ENCODE measurements at places on chromosomes 4 and X.

GRCh38 chr4:122285285-122285684 lies 93.5 kb upstream of the ADAD1 start:
- H3K36me3 ChIP-seq, result peaks cover 7% of the 10 kb centered on the region
- DNase-seq, result no peak
- H3K27me3 ChIP-seq, result no peaks in the 10 kb centered on the region
- no peak overlapping the region for H3K27ac ChIP-seq

DNA sequence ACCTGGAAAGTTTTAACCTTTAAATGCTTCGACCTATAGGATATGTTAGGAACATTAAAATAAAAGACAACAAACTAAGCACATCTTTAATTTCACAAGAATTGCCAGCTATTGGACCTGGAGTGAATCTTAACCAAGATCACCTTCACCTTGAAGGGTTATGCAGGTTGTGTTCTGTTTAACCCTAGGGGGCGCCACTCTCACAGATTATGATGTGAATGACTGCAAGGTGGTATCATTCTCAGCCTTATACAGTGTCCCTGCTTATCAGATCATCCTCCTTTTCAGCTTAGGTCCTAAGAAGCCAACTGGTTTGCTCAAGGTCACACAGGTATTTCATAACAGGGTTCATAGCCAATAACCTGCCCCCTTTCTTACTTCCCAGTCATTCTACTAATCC lies 23.5 kb downstream of the INTS6L start:
- H3K4me3 ChIP-seq, result no peak overlapping the region
- H3K27ac ChIP-seq, result no peak overlapping the region
- H3K36me3 ChIP-seq, result no peaks in the 10 kb centered on the region

GRCh38 chr4:128571747-128572146 lies 237.8 kb upstream of the JADE1 start:
- DNase-seq, result no peak
- no peak overlapping the region for H3K4me3 ChIP-seq
- H3K4me1 ChIP-seq, result peaks cover 21% of the 10 kb centered on the region
- H3K27ac ChIP-seq, result no peak overlapping the region

- H3K27ac ChIP-seq, result no peak overlapping the region
- H3K4me3 ChIP-seq, result no peak overlapping the region
- no peaks in the 10 kb centered on the region for H3K36me3 ChIP-seq
- no peaks in the 10 kb centered on the region for H3K27me3 ChIP-seq
- peak; percentile 33 for DNase-seq
Observed at GRCh38 chr4:165612936-165613335, 234.1 kb downstream of the CPE start.

DNA sequence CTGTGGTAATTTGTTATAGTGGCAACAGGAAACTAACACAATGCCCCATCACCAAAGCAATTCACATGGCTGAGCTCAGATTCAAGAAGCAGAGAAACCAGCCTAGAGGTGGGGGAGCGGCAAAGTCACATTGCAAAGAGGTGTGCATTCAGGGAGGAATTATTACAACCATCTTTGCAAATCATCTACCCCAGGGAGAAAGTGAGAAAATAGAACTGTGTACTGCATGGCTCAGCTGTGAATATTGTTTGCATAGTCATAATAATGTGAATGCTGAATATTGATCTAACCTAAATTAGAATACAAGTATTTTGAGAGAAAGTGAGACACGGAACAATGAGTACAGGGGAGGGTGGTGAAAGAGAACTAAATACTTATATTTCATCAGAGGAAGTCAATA lies 387.9 kb downstream of the BCOR start:
- DNase-seq, result no peak
- no peaks in the 10 kb centered on the region for H3K36me3 ChIP-seq
- H3K4me1 ChIP-seq, result no peaks in the 10 kb centered on the region
- H3K27me3 ChIP-seq, result no peaks in the 10 kb centered on the region
- H3K27ac ChIP-seq, result no peak overlapping the region
- no peak overlapping the region for H3K4me3 ChIP-seq

DNA sequence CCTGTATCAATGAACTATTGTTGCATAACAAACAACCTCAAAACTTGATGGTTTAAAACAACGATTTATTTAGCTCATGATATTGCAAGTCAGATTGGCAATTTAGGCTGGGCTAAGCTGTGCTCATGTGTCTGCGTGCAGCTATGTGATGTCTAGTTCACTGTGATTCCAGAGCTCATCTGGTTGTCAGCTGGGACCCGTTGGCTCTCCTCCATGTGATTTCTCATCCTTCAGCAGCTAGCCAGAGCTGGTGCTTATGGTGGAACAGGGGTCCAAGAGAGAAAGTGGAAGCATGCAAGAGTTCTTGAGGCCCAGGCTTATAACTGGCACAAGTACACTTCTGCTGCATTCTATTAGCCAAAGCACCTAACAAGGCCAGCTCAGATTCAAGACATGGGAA lies 28.8 kb upstream of the TRPC3 start:
- no peaks in the 10 kb centered on the region for H3K27me3 ChIP-seq
- no peak overlapping the region for H3K27ac ChIP-seq
- no peaks in the 10 kb centered on the region for H3K4me1 ChIP-seq
- no peaks in the 10 kb centered on the region for H3K36me3 ChIP-seq
- no peak overlapping the region for H3K4me3 ChIP-seq

- H3K27ac ChIP-seq, result no peak overlapping the region
- H3K36me3 ChIP-seq, result no peaks in the 10 kb centered on the region
- H3K4me3 ChIP-seq, result no peak overlapping the region
Observed at GRCh38 chrX:23844502-23845138, 61.6 kb downstream of the SAT1 start.

DNA sequence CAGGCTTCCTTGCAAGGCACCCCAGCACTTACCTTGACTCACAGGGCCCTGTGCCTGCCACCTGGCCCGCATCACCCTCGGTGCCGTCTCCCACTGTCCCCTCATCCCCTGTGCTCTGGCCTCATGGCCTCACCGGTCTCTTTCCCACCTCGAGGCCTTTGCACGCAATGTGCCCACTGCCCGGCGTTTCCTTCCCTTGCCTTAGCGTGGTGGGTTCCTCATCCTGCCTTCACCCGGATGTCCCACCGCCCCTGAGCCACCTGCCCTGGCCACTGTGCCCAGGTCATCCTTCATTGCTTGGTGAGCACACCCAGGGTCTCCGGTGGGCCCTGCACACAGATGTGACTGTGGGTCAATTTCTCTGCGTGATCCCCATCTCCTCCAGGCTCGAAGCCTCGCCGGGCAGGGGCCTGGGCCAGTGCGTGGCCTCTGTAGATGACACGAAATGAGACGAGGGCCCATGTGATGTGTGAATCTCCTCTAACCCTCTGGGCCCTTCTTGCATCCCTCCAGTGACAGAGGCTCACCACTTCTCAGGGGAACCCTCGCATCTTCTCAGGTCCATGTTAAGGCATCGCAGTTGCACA lies 4.6 kb downstream of the HTRA3 start:
- DNase-seq, result no peak
- no peaks in the 10 kb centered on the region for H3K4me1 ChIP-seq
- H3K27ac ChIP-seq, result no peak overlapping the region
- no peaks in the 10 kb centered on the region for H3K36me3 ChIP-seq

GRCh38 chr4:168629566-168629965 lies 132.7 kb downstream of the PALLD start:
- H3K4me3 ChIP-seq, result no peak overlapping the region
- H3K27me3 ChIP-seq, result peaks cover 29% of the 10 kb centered on the region
- no peaks in the 10 kb centered on the region for H3K36me3 ChIP-seq
- H3K4me1 ChIP-seq, result peaks cover 29% of the 10 kb centered on the region
- DNase-seq, result no peak

DNA sequence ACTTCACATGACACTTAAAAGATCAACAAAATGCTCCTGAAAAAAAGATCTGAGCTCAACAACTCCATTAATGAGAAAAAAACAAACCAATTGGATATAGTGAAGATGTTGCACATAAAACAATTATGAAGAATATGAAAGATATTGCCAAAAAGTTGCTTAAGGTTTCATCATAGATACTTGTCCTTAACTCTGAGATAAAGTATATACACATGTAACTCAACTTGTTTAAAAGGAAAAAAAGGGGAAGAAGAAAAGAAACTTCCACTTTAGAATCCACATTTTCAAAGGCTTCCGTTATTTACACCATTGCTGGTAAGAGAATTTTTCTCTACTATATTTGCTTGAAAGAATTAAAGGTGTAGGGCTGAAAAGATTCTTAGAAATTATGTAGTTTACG lies 2.7 kb downstream of the AFAP1 start:
- H3K36me3 ChIP-seq, result no peaks in the 10 kb centered on the region
- no peak overlapping the region for H3K4me3 ChIP-seq

- DNase-seq, result peak; percentile 39
- peak overlapping the region; percentile 12 for H3K4me3 ChIP-seq
- H3K27ac ChIP-seq, result peak overlapping the region; percentile 35
- peaks cover 31% of the 10 kb centered on the region for H3K4me1 ChIP-seq
Observed at GRCh38 chr4:101306225-101306624, 41.1 kb downstream of the PPP3CA start.

GRCh38 chrX:49230500-49231232 lies 2.5 kb downstream of the CACNA1F start:
- no peaks in the 10 kb centered on the region for H3K27me3 ChIP-seq
- H3K4me3 ChIP-seq, result peak overlapping the region; percentile 70
- H3K27ac ChIP-seq, result no peak overlapping the region
- peak; percentile 84 for DNase-seq
- H3K36me3 ChIP-seq, result no peaks in the 10 kb centered on the region
- no peaks in the 10 kb centered on the region for H3K4me1 ChIP-seq

DNA sequence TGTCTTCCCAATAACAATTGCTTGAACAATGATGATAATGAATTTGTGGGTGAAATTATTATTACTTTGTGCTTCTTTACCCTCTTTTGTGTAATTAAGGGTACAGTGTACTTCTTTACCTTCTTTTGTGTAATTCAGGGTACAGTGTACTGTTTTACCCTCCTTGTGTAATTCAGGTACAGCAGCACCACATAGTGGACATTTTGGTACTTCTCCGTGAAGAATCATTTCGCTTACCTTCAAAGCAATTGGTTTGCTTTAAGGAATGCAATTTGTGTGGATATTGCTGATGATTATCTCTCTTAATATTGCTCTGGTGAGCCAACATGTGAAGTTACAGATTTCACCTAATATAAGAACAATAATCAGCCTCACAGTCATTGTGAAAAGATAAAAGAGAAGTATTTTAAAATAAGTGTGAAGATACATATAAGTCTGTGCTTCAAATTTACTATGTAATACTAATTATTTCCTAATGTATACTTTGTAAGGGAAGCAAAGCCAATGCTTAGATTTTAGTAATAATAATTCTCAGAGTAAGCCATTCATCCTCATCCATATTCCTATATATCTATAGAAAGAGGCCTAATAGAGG lies 27.2 kb upstream of the SEC24B start:
- no peak overlapping the region for H3K4me3 ChIP-seq
- peaks cover 21% of the 10 kb centered on the region for H3K4me1 ChIP-seq
- DNase-seq, result peak; percentile 83
- H3K27me3 ChIP-seq, result no peaks in the 10 kb centered on the region
- H3K27ac ChIP-seq, result no peak overlapping the region

DNA sequence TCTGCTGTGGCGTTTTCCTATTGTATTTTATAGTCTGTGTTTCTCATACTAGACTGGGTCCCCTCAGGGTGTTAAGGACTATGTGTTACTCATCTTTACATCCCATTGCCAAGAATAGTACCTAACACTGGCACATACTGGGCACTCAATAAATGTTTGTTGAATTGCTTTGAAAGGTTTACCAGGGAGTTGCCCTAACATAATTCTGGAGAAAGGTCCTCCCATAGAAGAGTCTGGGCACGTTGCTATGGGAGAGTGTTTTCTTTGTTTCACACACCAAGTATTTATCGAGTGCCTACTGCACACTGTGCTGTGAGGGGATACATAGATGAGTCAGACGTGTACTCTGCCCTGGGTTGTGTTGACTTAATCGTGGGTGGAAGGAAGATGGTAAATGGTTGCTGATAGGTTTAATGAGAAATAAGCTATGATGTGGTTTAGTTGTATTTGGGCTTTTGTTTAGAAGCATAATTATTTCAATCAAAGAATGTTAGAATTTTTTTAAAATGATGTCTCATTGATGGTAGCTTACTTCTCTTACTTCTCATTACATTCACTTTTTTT lies 42.9 kb downstream of the AFF1 start:
- no peak for DNase-seq
- H3K36me3 ChIP-seq, result no peaks in the 10 kb centered on the region
- H3K4me3 ChIP-seq, result no peak overlapping the region
- H3K27ac ChIP-seq, result peak overlapping the region; percentile 55
- H3K27me3 ChIP-seq, result no peaks in the 10 kb centered on the region

- H3K4me3 ChIP-seq, result no peak overlapping the region
- no peak overlapping the region for H3K27ac ChIP-seq
- H3K36me3 ChIP-seq, result no peaks in the 10 kb centered on the region
- H3K27me3 ChIP-seq, result no peaks in the 10 kb centered on the region
- no peak for DNase-seq
Observed at GRCh38 chr4:47465004-47465403, 1.5 kb upstream of the COMMD8 start.

- peak overlapping the region; percentile 92 for H3K27ac ChIP-seq
- H3K4me1 ChIP-seq, result peaks cover 4% of the 10 kb centered on the region
- no peaks in the 10 kb centered on the region for H3K36me3 ChIP-seq
- peak; percentile 61 for DNase-seq
- H3K4me3 ChIP-seq, result no peak overlapping the region
Observed at GRCh38 chr4:145779319-145779801, 99.4 kb downstream of the C4orf51 start.

DNA sequence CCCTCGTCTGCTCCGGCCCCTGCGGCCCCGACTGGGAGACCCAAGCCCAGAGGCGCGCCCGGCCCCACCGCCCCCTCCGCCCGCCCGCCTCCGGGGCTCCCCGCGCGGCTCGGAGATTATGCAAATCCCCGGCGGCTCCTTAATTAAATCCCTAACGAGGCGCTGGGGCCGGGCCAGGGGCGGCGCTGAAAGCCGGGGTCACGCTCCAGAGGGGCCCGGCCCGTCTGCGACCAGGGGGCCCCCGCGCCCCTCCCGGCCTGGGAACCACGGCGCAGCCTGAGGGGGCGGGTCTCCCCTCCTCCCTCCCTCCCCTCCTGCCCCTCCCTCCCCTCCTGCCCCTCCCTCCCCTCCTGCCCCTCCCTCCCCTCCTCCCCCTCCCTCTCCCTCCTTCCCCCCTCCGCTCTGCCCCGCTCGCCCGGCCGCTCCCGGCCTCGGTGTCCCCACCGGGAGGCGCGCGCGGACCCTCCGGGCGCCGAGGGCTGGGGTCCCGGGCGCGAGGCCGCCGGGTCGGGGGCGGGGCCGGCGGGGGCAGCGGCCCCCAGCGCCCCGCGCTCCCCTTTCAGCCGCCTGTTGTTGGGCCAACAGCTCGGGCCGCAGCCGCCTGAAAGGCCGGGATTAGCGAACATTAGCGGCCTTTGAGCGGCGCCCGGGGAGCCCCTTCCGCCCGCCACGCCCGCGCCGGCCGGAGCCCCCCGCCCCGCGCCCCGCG lies 25.9 kb upstream of the FGFR3 start:
- H3K27ac ChIP-seq, result no peak overlapping the region
- H3K36me3 ChIP-seq, result no peaks in the 10 kb centered on the region
- H3K27me3 ChIP-seq, result no peaks in the 10 kb centered on the region

DNA sequence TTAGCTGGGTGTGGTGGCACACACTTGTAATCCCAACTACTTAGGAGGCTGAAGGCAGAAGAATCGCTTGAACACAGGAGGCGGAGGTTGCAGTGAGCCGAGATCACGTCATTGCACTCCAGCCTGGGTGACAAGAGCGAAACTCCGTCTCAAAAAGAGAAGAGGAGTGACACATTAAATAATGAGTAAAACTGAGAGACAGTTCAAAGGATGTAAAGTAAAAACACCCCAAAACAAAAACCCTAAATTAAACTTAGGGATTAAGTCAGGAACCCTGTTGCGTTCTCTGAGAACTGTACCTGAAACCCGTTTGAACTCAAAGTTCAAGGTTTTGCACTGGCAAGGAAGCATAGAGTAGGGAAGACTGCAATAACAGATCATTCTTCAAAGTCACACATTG lies 141.7 kb downstream of the BRWD3 start:
- no peaks in the 10 kb centered on the region for H3K27me3 ChIP-seq
- H3K4me1 ChIP-seq, result no peaks in the 10 kb centered on the region
- DNase-seq, result no peak
- no peak overlapping the region for H3K4me3 ChIP-seq
- H3K36me3 ChIP-seq, result no peaks in the 10 kb centered on the region

Measured in GM23338 (cell line).